T-helper 17 cell (primary cell): ENCODE measurements at places on chromosomes 5 and 9.

GRCh38 chr5:124451721-124452383, 294.6 kb downstream of the ZNF608 start:
- no peak for DNase-seq

GRCh38 chr5:9483243-9483642, 62.6 kb downstream of the SEMA5A start:
- DNase-seq = no peak

DNA sequence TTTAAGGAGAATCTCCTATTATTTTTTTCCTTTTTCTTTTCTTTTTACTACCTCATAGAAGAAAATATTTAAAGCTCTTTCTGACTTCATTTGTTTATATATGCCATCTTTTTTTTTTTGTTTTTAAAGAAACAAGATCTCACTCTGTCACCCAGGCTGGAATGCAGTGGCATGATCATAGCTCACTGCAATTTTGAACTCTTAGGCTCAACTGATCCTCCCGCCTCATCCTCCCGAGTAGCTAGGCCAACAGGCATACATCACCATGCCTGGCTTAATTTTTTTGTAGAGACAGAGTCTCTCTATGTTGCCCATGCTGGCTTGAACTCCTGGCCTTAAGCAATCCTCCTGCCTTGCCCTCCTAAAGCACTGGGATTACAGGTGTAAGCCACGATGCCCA, 59.5 kb downstream of the LNPEP start:
- no peak for DNase-seq

GRCh38 chr5:149780043-149780737, 50.1 kb downstream of the PPARGC1B start:
- no peak for DNase-seq

DNA sequence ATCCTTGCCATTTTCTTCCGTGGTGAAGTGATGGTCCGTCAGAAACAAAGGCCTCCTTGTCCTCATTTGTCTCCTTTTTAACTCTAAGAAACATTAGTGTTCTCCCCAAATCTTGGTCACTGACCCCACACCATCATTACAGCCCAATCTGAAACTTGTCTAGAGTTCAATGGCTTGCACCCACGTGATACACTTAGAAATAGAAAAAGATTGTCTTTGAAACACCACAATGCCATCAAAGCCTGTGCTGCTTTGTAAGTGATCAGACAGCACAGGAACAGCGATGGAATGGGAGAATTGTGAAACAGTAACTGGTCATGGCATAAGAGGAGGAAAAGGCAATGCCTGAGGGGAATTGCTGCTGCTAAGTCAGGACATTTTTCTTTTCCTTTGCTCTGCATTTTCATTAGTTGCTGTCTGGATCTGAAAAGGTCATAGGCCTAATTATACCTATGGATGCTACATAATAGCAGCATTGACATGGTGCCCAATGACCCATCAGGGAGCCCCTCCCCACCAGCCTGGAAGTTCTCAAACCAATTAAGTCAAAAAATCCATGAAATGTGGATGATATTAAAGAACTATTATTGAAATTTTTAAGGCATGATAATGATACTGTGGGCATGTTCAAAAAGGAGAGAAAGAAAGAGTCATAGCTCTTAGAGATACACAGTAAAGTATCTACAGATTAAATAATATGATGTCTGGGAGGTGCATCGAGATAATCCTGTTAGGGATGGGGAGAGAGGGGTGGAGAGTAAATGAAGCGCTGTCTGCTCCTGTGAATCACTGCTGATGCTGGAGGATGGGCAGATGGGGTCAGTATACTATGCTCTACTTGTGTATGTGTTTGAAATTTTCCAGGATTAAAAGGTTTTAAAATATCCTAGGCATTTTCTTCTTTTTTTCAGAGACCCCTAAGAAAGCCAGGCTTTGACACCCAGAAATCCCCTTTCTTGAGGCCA, 83.6 kb downstream of the ENC1 start:
- DNase-seq = no peak

DNA sequence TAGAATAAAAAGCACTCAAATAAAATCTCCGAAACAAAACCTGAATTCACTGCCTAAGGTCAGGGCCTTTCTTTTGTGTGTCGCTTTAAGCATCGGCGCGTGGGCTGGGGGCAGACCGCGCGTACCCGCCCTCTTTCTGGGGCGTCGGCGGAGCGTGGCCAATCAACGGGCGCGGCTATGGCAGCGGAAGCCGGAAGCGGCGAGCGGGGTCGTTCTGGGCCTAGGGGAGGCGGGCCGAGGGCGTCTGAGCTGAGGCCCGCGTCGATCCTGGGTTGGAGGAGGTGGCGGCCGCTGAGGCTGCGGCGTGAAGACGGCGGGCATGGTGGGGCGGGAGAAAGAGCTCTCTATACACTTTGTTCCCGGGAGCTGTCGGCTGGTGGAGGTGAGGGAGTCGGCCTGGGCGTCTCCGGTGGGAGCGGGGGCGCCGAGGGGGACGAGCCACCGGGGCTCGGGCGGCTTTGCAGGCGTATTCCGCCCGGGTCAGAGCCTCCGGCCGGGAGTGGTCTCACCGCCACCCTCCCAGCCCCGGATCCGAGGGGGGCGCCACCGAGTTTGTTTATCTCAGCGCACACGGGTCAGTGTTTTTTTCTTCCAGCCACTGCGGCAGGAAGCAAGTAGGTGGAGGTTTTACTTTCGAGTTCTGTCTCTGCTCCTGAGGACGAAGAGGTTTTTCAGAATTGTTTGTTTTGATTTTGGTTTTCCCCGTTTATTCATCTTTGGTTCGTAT, at the start of gene MAT2B:
TSS of gene MAT2B (plus strand) at position 252 of the 727 bp plus-strand sequence. CDS start at position 320, 68 bp downstream.
- DNase-seq = peak; percentile 94

GRCh38 chr9:35910613-35911359, 1.5 kb downstream of the SPAAR start:
- no peak for DNase-seq

DNA sequence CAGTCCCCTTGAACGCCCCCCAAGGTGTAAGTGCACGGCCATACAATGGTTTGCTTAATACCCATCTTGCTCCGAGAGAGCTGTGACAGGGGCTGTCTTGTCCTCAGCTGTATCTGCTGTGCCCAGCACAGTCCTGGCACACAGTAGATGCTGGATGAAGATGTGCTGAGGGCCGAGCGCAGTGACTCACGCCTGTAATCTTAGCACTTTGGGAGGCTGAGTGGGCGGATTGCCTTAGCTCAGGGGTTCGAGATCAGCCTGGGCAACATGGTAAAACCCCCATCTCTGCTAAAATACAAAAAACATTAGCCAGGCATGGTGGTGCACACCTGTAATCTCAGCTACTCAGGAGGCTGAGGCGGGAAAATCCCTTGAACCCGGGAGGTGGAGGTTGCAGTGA, 53.6 kb downstream of the C9orf50 start:
- DNase-seq = no peak

DNA sequence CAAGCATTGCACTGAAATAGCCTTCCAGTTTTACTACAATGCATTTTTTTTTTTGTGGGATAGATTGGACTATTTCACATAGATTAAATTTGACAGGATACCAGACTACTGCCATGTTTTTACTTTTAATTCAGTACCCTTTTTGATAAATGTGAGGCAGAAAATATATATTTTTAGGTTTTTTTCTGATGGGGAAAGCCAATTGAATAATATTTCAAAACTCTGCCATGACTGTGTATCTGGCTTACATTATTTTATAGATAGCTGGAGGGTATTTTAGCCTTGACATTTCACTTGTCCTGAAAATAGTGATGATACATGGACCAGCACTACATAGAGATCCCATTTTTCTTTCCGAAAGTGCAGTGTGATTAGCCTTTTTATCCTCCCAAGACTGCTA, 133.5 kb upstream of the PRR16 start:
- DNase-seq = no peak

- DNase-seq = no peak
Observed at GRCh38 chr9:91359083-91359482, 2.6 kb downstream of the AUH start.

GRCh38 chr5:135567661-135568060, 11.1 kb downstream of the CXCL14 start:
- DNase-seq = no peak

DNA sequence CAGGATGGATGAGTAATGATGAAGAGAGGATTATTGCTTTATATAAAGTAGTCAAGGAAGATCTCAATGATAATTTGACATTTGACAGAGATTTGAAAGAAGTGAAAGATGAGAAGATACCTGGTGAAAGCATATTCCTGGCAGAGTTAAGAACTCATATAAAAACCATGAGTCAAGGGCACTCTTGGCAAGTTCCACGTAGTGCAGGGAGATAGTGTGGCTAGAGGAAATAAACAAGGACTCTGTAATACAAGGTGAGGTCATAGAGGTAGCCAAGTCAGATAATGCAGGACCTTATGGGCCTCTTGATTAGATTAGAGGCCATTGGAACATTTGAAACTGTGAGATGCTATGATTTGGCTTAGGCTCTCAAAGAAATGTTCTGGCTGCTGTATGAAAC, 72.3 kb downstream of the HCN1 start:
- DNase-seq = no peak

DNA sequence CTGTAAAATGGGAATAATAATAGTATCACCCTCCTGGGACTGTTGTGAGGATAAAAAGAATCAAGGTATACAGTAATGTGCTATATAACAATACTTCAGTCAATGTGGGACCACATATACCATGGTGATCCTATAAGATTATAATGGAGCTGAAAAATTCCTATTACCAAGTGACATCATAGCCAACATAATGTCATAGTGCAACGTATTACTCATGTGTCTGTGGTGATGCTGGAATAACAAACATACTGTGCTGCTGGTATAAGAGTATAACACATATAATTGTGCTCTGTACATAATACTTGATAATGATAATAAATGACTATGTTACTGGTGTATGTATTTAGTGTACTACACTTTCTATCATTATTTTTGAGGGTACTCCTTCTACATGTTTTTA, 38.1 kb downstream of the LIFR start:
- DNase-seq = no peak

- DNase-seq = no peak
Observed at GRCh38 chr9:129013674-129014073, 14.5 kb downstream of the SH3GLB2 start.

- no peak for DNase-seq
Observed at GRCh38 chr5:42995360-42995751, 44.8 kb downstream of the ANXA2R start.

DNA sequence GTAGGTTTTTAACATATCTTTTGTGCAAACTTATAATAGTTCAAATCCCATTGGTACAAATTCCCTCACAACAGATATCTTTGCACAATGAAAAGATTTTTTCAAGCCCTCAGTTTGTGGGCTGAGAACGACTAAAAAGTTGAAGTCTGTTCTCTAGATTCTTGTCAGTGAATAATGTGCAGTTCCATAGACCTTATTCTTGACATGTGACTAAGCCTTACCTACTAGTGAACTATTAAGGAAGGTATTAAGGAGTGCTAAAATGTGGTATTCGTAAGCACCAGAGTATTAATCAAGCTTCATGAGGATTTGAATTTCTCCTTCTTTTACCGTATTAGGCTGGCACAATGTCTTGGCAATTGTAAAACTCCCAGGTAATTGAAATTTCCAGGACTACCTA, 205.6 kb upstream of the DMRTA1 start:
- no peak for DNase-seq

DNA sequence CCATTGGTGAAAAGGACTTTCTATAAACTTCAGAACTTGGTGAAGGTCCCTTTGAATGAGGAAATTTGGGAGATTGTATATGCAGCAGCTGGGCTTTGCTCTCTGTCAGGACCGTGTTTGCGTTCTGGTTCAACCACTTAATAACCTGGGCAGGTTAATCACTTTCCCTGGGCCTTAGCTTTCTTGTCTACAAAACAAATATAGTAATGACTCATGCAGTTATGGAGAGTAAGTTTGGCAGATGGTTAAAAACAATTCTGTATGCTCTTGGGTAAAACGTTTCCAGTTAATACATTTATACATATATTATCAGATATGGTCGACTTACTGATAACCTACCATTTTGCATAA, 197.0 kb downstream of the ARHGEF28 start:
- DNase-seq = no peak

DNA sequence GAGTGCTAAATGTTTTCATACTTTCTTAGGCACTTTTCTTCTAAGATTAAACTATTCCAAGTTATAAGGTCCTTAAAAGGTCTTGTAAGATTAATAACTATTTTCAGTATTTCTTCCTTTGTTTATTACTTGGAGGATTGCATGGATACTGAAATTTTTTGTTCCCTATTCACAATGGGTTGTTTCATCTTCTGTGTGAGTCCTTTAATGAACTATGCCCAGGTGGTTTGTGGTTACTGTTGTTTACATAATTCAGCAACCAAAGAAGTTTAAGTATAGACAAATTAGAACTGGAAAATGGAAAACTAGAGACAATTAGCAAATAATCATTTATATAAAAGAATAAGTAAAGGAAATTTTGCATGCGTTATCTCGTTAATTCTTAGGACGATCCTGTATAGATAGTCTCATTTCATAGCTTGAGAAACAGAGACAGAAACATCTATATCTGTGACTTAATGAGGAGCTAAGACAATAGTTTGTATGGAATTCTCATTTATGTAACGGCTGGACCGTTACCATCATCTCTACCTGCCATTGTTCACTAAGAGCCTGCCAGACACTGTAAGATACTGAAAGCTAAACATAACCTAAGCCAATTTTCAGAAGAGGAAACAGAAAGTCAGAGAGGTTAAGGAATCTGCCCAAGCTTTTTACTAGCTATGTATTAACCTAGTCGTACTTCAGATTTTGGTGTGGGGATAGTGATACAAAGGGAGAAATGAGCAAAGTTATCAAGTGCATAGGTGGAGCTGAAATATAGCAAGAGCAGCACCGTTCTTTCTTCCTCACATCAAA, 148.2 kb downstream of the PAM start:
- DNase-seq = no peak

GRCh38 chr5:56631719-56632118, 183.6 kb upstream of the MAP3K1 start:
- DNase-seq = no peak

- DNase-seq = no peak
Observed at GRCh38 chr5:34669931-34670516, 13.9 kb downstream of the RAI14 start.

DNA sequence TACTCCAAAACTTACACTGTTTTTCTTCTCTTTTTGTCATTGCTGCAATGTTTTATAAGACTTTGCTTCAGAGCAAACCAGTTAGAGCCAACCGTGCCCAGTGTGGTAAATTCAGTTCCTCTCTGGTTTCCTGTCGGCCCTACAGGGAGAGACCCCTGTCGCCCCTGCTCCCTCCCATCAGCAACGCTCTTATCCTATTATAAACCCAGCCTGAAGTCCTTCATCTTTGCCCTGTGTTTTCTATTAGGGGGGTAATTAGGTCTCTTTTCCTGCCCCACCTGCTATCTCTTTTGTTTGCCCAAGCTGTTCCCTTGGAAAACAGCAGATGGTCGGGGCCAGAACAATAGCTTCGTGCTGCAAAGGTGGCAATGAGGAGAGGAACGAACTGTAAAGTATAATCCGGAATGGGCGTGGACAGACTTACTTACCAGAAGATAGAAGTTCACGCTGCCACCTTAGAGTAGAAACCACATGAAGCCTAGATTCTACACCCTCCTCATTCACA, 21.4 kb upstream of the OTULINL start:
- no peak for DNase-seq

- DNase-seq = no peak
Observed at GRCh38 chr5:127957701-127958239, 125.8 kb upstream of the SLC12A2 start.

- DNase-seq = no peak
Observed at GRCh38 chr9:114285166-114285867, 37.6 kb upstream of the ORM1 start.
